ENCODE measurements at places on chromosomes 5 and 9. TPM values are rescaled to one million over a fixed set of nuclear protein-coding genes. Genes with fewer than 3 reads are reported as not detected.

DNA sequence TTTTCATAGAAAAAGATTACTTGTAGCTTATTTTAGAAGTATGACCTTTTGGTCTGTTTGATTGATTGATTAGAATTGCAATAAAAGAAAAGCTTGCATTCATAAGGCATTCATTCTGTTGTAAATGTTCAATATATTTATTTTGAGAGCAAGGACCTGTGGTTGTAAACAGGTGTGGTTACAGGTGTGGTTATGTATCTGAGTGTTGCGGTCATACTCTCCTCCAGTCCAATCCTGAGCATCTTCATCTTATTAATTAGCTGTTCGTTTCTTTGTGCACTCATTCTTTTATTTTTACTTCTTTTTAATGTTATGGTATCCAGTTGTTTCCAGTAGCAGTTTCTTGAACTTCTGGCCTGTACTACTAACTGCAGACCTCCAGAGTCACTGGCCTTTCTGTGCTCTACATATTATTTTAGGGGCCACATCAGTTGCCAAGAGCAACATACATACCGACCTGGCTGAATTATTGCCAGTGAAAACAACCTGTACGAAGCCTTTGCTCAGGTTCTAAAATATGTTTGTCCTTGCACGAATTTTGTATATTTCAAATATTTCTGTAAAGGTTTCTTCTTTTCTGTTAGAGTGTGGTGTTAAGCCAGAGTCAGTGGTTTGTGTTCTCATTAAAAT, 128.7 kb downstream of the CDC42SE2 start:
- no peak overlapping the region for H3K4me3 ChIP-seq
- no peaks in the 10 kb centered on the region for H3K4me1 ChIP-seq
- no peaks in the 10 kb centered on the region for H3K27me3 ChIP-seq
- DNase-seq, result no peak

DNA sequence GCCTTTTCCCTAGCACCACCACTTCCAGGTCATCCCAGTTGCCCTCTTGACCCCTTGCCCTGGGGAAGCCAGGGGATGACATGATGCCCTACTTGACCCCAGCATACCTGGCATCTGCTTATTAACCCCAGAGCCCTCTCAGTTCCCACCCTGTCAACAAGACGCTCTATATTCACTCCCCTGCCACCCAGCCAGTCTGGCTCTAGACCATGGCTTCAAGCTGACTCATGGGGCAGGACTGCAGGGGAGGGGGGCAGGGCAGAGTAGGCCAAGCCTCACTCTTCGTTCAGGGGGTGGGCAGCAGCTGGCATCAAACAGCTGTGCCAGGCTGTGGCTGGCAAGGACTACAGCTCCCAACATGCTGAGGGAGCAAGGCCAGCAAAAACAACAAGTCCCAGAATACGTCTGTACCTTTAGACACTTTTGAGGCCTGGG, 5.3 kb downstream of the ATOSB start:
- H3K27me3 ChIP-seq, result no peaks in the 10 kb centered on the region
- H3K36me3 ChIP-seq, result peaks cover 25% of the 10 kb centered on the region
- peaks cover 35% of the 10 kb centered on the region for H3K4me1 ChIP-seq
- no peak for DNase-seq

DNA sequence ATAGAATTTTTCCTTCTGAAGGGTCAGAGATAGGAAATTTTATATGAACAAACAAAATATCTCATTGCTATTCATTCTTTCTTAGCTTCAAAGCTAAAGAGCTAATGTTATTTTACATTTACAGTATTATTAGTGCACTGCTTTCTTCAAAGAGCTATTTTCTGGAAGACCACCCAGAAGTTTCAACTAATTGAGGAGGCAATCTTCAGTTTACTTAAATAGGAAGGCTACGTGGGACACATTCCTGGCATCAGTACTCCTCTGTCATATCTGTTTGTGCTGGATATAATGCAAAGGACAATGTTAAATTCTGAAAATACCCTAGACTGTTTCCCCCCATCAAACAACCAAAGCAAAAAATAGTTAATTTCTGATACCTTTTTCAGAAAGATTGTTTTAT, 30.8 kb downstream of the HAPLN1 start:
- H3K36me3 ChIP-seq, result no peaks in the 10 kb centered on the region
- H3K27me3 ChIP-seq, result no peaks in the 10 kb centered on the region
- no peak for DNase-seq
- no peaks in the 10 kb centered on the region for H3K4me1 ChIP-seq
- H3K27ac ChIP-seq, result no peak overlapping the region
- no peak overlapping the region for H3K4me3 ChIP-seq

DNA sequence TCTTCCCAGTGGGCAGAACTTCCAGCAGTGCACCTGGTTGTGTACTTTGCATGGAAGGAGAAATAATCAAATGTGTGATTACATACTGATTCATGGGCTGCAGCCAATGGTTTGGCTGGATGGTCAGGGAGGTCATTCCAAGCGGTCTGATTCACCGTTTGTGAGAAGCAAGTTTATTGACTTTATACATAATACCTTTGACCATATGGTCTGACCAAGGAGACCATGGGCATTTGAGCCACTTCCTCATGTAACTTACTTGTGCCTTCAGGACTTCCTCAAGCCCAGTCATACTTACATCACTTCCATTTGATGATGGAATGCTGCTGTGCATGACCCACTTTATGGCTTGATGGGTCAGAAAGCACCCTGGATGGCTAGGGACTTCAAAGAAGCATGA, 41.1 kb downstream of the DAP start:
- DNase-seq, result no peak
- H3K4me3 ChIP-seq, result no peak overlapping the region
- H3K36me3 ChIP-seq, result peaks cover 15% of the 10 kb centered on the region
- peaks cover 4% of the 10 kb centered on the region for H3K4me1 ChIP-seq
- no peak overlapping the region for H3K27ac ChIP-seq
- no peaks in the 10 kb centered on the region for H3K27me3 ChIP-seq

- H3K27me3 ChIP-seq, result no peaks in the 10 kb centered on the region
- no peak for DNase-seq
- peaks cover 9% of the 10 kb centered on the region for H3K36me3 ChIP-seq
- H3K27ac ChIP-seq, result peak overlapping the region; percentile 3
Measured at GRCh38 chr5:15938186-15938585, 241.4 kb downstream of the MARCHF11 start.

GRCh38 chr5:142814122-142814521, 43.9 kb downstream of the ARHGAP26 start:
- H3K36me3 ChIP-seq, result no peaks in the 10 kb centered on the region
- H3K27me3 ChIP-seq, result no peaks in the 10 kb centered on the region
- H3K27ac ChIP-seq, result no peak overlapping the region

GRCh38 chr5:146888351-146888978, 9.9 kb upstream of the PPP2R2B start:
- H3K4me1 ChIP-seq, result no peaks in the 10 kb centered on the region
- no peaks in the 10 kb centered on the region for H3K27me3 ChIP-seq
- DNase-seq, result no peak
- H3K36me3 ChIP-seq, result no peaks in the 10 kb centered on the region

DNA sequence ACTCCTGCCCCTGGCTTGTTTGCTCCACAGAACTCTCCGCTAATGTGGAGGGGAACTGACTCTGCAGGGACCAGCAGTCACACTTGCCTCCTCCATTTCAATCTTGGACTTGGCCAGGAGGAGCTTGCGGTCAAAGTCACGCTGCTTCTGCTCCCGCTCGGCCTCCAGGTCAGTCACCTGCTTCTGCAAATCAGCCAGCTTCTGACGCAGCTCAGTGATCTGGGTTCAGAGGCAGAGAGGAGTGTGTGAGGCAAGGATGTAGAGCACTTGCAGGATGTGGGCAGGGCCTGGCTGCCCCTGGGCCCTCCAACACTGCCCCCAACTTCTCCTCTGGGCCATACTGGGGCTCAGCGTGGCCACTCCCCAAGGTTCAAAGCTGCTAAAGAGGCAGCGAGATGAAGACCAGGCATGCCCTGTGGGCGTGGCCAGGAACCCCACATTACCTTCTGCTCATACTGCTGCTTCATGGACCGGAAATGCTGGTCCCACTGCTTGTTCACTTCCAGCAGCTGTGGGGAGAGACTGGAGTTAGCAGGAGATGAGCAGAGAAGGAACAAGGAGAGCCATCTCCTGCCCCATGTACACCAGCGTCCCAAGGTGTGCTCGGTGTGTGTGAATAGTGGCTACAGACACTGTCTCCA, 22.2 kb downstream of the GPX3 start:
- no peaks in the 10 kb centered on the region for H3K4me1 ChIP-seq
- no peak overlapping the region for H3K4me3 ChIP-seq
- no peaks in the 10 kb centered on the region for H3K27me3 ChIP-seq
- DNase-seq, result no peak
- peaks cover 31% of the 10 kb centered on the region for H3K36me3 ChIP-seq

- H3K27me3 ChIP-seq, result no peaks in the 10 kb centered on the region
- no peak for DNase-seq
- peaks cover 42% of the 10 kb centered on the region for H3K4me1 ChIP-seq
- no peak overlapping the region for H3K4me3 ChIP-seq
- no peaks in the 10 kb centered on the region for H3K36me3 ChIP-seq
Measured at GRCh38 chr5:68268101-68268851, 52.7 kb downstream of the PIK3R1 start.

GRCh38 chr9:136031741-136032730, 63.1 kb downstream of the NACC2 start:
- H3K27me3 ChIP-seq, result no peaks in the 10 kb centered on the region
- peaks cover 4% of the 10 kb centered on the region for H3K4me1 ChIP-seq
- no peaks in the 10 kb centered on the region for H3K36me3 ChIP-seq
- H3K4me3 ChIP-seq, result no peak overlapping the region
- peak; percentile 22 for DNase-seq

- H3K27ac ChIP-seq, result no peak overlapping the region
- H3K4me3 ChIP-seq, result no peak overlapping the region
- H3K36me3 ChIP-seq, result peaks cover 21% of the 10 kb centered on the region
- H3K27me3 ChIP-seq, result no peaks in the 10 kb centered on the region
- DNase-seq, result no peak
- no peaks in the 10 kb centered on the region for H3K4me1 ChIP-seq
Measured at GRCh38 chr9:120562861-120563443, 17.0 kb downstream of the CDK5RAP2 start.

DNA sequence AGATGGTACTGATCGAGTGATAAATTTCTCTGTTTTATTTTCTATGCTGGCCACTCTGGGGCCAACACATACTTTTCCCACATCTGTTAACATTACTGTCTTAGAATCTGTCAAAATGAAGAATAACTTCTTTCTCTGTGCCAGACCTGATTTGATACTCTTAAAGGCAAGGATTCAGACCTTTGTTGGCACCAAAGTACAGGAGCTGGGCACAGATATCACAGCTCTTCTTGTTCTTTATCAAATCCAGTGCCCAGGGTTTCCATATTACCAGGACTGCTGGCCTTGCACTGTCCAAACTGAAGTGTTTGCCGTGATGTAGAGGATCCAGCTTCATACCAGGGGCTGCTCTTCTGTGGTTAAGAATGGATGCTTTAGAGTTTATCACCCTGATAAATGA, 20.9 kb downstream of the ZNF474 start:
- no peaks in the 10 kb centered on the region for H3K27me3 ChIP-seq
- H3K4me1 ChIP-seq, result peaks cover 43% of the 10 kb centered on the region
- no peaks in the 10 kb centered on the region for H3K36me3 ChIP-seq
- peak; percentile 27 for DNase-seq
- H3K4me3 ChIP-seq, result no peak overlapping the region

GRCh38 chr9:110109333-110110092, 98.4 kb downstream of the C9orf152 start:
- H3K27me3 ChIP-seq, result no peaks in the 10 kb centered on the region
- peaks cover 3% of the 10 kb centered on the region for H3K4me1 ChIP-seq
- no peak overlapping the region for H3K4me3 ChIP-seq
- no peak for DNase-seq

GRCh38 chr5:5085381-5085780, 54.7 kb upstream of the ADAMTS16 start:
- H3K4me3 ChIP-seq, result no peak overlapping the region
- no peaks in the 10 kb centered on the region for H3K36me3 ChIP-seq
- no peaks in the 10 kb centered on the region for H3K27me3 ChIP-seq

- DNase-seq, result no peak
- H3K36me3 ChIP-seq, result no peaks in the 10 kb centered on the region
- H3K4me3 ChIP-seq, result no peak overlapping the region
Measured at GRCh38 chr9:127219520-127219919, 45.1 kb upstream of the GARNL3 start.

DNA sequence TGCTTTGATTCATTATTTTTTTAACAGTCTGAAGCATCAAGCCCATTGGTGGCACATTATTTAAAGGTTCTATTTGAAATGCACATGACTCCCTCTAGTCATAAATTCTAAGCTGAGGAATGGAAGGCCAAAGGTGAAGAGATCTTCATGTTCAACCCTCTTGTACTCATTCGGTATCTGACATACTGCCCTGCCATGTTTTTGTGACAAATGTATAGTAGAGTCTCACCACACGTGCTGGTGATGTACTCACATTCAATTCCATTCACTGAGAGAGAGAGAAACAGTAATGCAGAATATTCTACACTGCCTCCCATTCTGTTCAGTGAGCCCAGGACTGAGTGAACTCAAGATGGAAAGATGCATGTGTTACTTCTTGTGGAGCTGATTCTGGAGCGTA, 98.3 kb downstream of the GDA start:
- H3K27me3 ChIP-seq, result no peaks in the 10 kb centered on the region
- no peak overlapping the region for H3K27ac ChIP-seq
- DNase-seq, result no peak
- H3K36me3 ChIP-seq, result no peaks in the 10 kb centered on the region

DNA sequence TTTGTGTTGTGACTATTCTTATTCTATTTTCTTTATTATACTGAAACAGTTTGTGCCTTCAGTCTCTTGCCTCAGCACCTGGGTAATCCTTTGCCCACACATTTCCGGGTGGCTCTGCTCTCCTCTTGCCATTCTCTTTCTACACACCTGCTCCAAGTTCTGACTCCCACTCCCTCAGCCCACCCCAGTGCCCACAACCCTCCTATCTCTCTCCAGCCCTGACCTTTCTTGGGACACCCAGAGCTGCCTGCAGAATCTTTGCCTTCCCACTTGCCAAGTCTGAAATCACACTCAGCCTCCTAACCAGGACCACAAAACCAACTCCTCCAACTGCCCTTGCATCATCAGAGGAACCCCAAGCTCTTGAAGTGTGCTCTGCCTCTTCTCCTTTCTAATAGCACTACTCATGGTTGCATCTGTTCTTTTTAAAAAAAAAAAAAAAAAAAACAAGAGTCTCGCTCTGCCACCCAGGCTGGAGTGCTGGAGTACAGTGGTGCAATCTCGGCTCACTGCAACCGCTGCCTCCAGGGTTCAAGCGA, 4.1 kb downstream of the SWI5 start:
- no peak for DNase-seq
- H3K27ac ChIP-seq, result no peak overlapping the region
- H3K4me3 ChIP-seq, result no peak overlapping the region

DNA sequence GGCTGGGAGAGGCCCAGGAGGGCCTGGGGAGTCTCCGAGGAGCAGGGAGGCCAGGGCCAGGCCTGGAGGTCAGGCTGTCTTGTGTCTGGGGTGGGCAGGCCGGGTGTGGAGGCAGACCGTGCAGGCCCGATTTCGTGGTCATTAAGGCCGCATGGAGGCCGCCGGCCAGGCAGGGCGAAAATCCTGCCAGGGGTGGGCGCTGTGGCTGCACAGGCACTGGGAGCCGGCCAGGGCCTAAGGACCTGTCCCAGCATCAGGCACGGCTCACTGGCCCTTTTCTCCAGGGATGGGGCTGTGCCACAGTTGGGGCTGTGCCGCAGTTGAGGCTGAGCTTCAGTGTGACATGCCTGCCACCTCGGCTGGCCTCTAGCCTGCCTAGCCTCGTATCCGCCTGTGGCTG, 35.9 kb downstream of the ASS1 start:
- no peak overlapping the region for H3K4me3 ChIP-seq
- H3K4me1 ChIP-seq, result no peaks in the 10 kb centered on the region
- H3K27ac ChIP-seq, result no peak overlapping the region
- H3K27me3 ChIP-seq, result no peaks in the 10 kb centered on the region
- H3K36me3 ChIP-seq, result no peaks in the 10 kb centered on the region

STXBP1 gene
- polyA plus RNA-seq, result 44.3 TPM

MED22 gene
- 23.0 TPM for polyA plus RNA-seq

NME5 gene
- 4.1 TPM for polyA plus RNA-seq

CDX1 gene
- polyA plus RNA-seq, result 0.26 TPM

GARIN3 gene
- not detected for polyA plus RNA-seq

SPINK6 gene
- polyA plus RNA-seq, result not detected

PRUNE2 gene
- polyA plus RNA-seq, result 28.6 TPM

HAPLN1 gene
- 0.39 TPM for polyA plus RNA-seq

CCL27 gene
- polyA plus RNA-seq, result 0.10 TPM

PTPDC1 gene
- 4.9 TPM for polyA plus RNA-seq
